ENCODE measurements at places on chromosomes 13 and 19.

DNA sequence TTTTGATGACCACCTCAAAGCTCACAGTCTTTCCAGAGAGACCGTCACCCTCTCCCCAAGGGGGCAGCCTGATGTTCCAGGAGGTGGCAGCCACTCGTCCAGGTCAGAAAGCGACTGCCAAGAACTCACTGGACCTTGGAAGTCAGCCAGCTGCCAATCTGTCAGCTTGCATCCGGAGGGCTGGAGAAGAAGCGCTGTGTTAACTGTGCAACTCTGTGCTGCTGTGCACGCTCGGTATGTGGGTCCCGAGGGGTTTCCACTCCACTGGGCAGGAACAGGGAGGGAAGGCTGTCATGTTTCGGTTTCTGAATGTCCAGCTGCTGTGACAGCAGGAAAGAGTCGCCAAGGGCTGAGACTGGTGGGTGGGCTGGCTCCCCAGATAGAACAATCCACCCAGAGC, 89.2 kb downstream of the CACNA1A start:
- H3K27me3 ChIP-seq, result no peaks in the 10 kb centered on the region
- DNase-seq, result no peak
- H3K4me3 ChIP-seq, result no peak overlapping the region
- H3K27ac ChIP-seq, result no peak overlapping the region

DNA sequence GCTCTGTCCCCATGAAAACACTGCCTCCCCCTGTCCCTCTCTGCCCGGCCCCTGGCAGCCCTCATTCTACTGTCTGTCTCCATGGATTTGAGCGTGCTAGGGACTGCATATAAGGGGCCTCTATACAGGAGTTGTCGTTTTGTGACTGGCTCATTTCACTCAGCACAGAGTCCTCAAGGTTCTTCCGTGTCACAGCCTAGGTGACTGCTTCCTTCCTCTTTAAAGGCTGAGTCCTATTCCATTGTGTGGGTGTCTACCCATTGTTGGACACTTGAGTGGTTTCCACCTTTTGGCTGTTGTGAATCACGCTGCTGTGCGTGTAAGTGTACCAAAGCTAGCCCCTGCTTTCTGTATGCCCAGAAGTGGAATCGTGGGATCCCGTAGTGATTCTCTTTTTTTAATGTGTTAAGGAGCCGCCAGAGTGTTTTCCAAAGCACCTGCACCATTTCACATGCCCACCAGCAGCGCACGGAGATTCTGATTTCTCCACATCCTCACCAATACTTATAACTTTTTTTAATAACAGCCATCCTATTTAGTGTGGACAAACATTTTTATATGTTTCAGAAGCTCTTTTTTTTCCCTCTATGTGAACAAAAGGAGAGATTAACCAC, 116.7 kb downstream of the COL4A2 start:
- H3K36me3 ChIP-seq, result peaks cover 3% of the 10 kb centered on the region
- H3K27me3 ChIP-seq, result no peaks in the 10 kb centered on the region
- peaks cover 25% of the 10 kb centered on the region for H3K4me1 ChIP-seq
- no peak overlapping the region for H3K4me3 ChIP-seq

GRCh38 chr13:51816604-51817249, 12.8 kb upstream of the DHRS12 start:
- no peaks in the 10 kb centered on the region for H3K4me1 ChIP-seq
- H3K27ac ChIP-seq, result no peak overlapping the region
- no peaks in the 10 kb centered on the region for H3K36me3 ChIP-seq

GRCh38 chr19:7628589-7629311, 595 bp downstream of the XAB2 start:
- peaks cover 9% of the 10 kb centered on the region for H3K36me3 ChIP-seq
